ENCODE measurements at places on chromosomes 2 and 18.

- DNase-seq, result no peak
Observed at GRCh38 chr2:31353179-31353578, 61.4 kb downstream of the XDH start.

DNA sequence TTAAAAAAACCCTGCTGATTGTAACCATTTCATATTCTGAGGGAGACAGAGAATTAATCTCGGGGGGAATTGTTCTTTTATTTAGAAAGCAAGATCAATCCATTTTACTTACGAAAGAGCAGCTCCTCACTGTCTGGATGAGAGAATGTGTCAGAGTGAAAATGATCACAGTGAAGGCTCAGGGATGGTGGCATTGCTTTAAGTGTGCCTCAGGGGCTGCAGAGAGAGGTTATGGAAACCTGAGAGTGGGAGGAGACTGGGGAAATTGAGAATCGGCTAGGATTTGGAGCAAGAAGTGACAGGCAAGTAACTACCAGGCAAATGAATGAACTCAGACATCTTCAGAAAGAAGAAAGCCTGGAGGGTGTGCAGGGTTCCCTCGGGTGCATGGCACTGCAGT lies 34.2 kb downstream of the MRPL35 start:
- DNase-seq, result no peak

- no peak for DNase-seq
Observed at GRCh38 chr2:96768083-96768561, 7.4 kb downstream of the CNNM4 start.

DNA sequence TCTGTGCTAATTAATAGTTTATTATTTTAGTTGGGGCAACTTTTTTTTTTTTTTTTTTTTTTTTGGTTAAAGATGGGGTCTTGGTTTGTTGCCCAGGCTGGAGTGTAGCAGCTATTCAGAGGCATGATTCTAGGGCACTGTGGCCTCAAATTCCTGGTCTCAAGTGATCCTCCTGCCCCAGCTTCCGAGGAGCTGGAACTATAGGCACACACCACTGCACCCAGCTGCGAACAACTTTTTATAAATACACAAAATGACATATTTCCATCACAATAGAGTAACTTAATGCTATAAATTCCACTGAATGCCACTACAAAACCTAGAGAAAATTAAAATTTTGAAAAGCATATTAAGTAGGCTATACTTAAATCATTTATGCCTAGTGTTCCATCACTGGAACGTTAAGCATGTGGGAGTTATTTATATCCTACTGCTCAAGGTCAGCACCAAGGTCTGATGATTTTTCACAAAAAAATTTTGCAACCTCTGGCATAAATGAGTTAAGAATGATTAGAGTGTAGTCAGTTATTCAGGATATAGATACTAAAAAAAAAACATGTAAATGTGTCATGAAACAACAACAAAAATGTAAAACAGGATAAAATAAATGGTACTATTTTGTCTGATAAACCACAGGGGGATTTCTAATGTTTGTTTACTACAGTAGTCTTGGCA lies 46.8 kb downstream of the GFPT1 start:
- DNase-seq, result peak; percentile 61

- no peak for DNase-seq
Observed at GRCh38 chr2:136247204-136247950, 129.4 kb upstream of the CXCR4 start.

- no peak for DNase-seq
Observed at GRCh38 chr2:143572421-143572820, 443.2 kb downstream of the ARHGAP15 start.

GRCh38 chr2:212994976-212995375 lies 156.4 kb downstream of the IKZF2 start:
- peak; percentile 35 for DNase-seq

DNA sequence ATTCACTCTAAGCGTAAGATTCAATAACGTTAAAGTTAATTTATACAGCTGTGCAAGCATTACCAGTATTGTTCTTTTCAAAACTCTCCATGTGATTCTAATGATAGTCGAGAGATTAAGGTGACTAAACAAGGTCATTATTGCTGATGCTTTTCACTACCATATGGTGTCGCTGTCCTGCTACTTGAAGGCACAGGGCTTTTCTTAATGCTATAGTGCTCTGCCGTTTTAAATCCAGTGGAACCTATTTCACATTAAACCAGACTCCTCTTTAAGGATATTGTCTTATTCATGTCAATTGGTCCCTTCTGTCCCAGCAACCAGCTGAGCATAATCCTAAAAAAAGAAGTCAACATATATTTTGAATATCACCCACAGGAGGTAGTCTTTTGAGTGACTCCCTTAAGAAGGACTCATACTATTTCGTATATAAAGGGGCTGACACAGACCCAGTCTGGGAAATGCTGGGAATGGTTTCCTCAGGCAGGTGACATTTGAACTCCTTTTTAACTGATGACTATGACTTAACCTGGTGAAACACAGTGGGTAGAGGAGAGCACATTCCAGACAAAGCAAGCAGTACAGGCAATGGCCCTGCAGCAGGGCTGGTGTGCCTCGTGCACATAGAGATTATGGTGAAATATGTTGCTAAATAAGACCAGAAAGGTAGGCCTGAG lies 53.9 kb upstream of the CYTIP start:
- peak; percentile 31 for DNase-seq

Measured in EL (cell line).